Kidney capillary endothelial cell (primary cell): ENCODE measurements at places on chromosomes 16 and 17.

- DNase-seq = no peak
Measured at GRCh38 chr17:56863974-56864373, 30.0 kb downstream of the DGKE start.

- no peak for DNase-seq
Measured at GRCh38 chr17:47720754-47721533, 12.1 kb upstream of the TBX21 start.

- no peak for DNase-seq
Measured at GRCh38 chr16:1287982-1288670, 21.3 kb upstream of the UBE2I start.

DNA sequence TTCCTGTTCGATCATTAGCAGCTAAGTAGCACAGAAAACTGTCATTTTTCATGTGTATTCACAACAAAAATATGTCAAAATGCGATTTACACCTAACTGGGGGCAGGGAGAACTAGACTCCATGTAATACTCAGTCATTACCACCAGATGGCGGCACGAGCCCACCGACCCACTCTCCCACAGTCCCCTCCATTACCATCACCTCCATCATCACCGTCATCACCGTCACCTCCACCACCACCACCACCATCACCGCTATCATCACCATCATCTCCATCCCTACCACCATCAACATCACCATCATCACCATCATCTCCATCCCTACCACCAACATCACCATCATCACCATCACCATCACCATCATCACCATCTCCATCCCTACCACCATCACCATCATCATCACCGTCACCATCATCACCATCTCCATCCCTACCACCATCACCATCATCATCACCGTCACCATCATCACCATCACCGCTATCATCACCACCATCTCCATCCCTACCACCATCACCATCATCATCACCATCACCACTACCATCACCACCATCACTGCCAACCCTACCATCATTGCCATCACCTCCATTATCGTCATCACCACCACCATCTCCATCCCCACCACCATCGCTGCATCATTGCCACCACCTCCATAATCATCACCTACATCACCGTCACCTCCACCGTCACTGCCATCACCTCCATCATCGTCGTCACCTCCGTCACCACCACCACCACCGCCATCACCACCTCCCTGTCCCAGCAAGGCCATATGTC lies 14.4 kb downstream of the NDUFAF8 start:
- peak; percentile 42 for DNase-seq

DNA sequence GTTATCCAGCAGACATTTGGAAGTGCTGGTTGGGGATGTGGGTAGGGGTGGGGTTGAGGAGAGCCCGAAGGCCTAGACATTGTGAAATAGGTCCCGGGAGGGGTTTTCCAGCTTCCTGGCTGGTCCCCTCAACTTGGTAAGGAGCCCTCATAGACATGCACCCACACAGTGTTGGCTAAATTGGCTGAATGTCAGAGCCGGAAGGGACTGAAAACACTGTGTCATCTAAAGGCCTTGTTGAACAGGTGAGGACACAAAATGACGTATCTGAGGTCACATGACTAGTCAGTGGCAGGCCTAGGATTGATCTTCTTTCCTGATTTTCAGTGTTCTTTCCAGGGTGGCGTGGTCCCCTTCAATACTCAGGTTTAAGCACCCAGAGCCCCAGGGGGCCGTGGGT lies 27.6 kb downstream of the ITGB3 start:
- DNase-seq = no peak

- no peak for DNase-seq
Measured at GRCh38 chr17:58324409-58325288, 3.9 kb downstream of the TSPOAP1 start.

DNA sequence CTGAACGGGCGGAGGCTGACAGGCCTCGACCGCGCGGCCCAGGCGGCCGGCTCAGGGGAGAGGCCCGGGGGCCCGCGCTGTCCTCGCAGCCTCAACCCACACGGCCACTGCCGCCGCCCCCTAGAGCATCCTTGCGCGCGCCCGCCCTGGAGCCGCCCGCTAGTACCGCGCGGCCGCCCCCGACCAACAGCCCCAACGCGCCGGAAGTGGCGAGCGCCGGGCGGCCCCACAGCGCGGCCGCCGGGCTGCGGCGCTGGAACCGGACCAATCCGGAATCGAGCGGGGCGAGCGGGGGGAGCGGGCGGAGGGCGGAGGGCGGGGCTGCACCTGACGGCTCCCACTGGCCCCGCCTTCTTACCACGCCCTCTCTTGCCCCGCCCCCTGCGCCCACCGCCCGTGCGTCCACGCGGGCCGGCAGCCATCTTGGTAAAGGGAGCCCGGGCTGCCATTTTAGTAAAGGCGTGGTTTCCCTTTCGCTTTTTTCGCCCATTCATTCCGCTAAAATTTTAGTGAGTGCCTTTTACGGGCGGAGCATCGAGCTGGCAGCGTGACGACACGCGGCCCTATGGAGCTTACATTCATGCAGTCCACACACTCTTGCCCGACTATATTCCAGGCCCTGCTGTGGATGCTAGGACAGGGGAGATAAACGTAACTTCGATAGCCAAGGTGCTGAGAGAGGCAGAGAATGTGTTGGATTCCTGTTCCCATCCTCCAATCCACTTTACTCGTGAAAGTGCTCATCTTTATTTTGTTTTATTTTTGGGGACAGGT lies at the start of gene XPO6:
TSS of gene XPO6 (minus strand) at position 208 of the 774 bp plus-strand sequence. CDS start 597 bp downstream, outside the sequence.
- peak; percentile 84 for DNase-seq

DNA sequence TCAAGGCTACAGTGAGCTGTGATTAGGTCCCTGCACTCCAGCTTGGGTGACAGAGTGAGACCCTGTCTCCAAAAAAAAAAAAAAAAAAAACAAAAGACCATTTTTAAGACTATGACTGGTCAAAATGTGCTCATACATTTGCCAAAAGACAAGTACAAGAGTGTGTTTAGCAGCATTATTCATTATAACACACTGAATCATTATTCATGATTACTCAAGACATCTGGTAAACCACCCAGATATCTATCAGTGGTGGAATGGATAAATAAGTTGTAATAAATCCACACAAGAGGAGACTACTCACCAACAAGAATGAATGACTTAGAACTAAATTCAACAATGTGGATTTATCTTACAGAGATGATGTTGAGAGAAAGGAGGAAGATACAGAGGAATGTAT lies 716.3 kb downstream of the MAF start:
- DNase-seq = no peak

DNA sequence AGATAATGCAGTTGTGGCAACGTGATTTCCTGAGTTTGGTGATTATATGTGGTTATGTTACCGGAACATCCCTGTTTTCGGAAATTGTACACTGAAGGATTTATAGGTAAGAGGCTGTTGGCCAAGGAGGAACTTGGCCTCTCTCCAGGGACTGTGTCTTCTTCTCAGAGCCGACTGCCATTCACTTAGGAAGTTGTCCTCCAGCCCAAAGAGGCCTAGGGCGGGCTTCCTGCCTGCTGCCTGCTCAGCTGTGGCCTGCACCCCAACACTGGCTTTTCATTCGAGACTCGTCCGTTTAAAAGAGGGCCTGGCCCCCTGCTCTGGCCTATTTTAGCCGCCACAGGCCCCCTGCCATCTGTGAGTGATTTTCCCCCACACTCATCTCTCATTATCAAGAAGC lies 64.3 kb downstream of the ZDHHC7 start:
- DNase-seq = no peak
